G401 (cell line): ENCODE measurements at places on chromosomes 3 and 15.

DNA sequence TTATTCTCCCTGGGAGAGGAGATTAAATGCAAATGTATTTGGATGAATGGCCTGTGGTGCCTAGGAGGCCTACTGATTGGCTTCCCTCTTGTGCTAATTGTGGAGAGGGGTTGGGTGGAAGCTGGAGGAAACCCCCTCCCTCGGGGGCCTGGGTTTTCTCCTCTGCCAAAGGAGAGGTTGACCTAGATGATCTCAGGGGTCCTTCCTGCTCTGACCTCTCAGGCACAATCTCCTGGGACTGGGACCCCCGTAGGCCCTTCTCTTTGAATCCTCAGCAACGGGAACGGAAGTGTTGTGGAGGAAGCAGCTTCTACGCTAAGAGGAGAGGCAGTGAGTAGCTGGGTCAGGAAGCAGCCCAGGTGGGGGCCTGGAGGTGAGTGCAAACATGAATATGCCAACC is 40.5 kb upstream of the MAGEF1 start:
- no peak for DNase-seq

DNA sequence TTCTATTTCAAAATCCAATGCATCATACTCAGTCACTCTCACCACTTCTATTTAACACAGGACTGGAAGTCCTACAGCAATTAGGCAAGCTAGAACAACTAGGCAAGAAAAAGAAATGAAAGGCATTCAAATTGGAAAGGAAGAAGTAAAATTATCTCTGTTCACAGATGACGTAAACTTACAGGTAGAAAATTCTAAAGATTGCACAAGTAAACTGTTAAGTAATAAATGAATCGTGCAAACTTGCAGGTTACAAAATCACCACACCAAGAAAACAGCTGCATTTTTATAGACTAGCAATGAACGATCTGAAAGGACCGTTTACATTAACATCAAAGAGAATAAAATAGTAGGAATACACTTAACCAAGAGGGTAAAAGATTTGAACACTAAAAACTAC is 36.2 kb downstream of the CHST2 start:
- DNase-seq: no peak

DNA sequence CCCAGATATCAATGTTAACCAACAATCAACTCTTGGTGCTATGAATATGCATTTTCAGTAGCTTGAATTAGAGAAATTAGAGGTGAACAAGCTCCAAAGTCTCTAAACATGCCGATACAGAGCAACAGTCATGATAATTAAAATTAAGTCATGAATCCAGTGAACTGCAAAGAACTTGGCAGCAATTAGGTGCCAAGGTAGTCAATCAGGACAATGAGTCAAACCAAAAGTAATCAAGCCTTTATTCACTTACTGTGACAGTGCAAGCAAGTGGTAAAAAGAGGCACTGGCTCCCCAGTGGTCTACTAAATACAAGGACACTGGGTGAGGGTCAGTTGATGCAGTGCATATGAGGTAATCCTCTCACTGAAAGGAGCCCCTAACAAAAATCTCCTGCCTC is 1.8 kb downstream of the ZNF770 start:
- no peak for DNase-seq

- no peak for DNase-seq
These were observed 128.7 kb downstream of the PGPEP1L start for GRCh38 chr15:98878862-98879261.

GRCh38 chr3:106256249-106256957 is 387.6 kb upstream of the CBLB start:
- no peak for DNase-seq

GRCh38 chr15:41905036-41905793 is 11.4 kb upstream of the SPTBN5 start:
- no peak for DNase-seq

GRCh38 chr15:33453761-33454160 is 143.0 kb downstream of the RYR3 start:
- no peak for DNase-seq

- no peak for DNase-seq
These were observed 326.3 kb upstream of the ICE2 start for GRCh38 chr15:60804986-60805949.
